ENCODE measurements at places on chromosomes 4 and X.

DNA sequence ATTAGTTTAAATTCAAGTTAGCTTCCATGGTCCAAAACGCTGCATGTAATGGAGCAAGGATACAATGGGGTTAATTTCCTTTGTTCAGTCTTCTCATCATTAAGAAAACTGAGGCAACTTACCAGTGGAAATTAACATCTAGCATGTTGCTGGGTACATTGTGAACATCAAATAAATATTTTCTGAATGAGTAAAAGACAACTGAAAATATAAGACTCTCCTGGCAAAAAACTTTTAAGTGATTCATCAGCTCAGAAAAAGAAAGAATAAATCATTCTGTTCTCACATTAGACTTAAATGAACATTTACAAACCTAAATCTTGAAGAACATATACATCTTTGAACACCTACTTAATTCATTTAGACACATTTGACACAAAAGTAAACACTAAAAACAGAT lies 138.4 kb upstream of the ETNPPL start:
- no peak for DNase-seq

GRCh38 chr4:165394275-165394674 lies 15.5 kb downstream of the CPE start:
- no peak for DNase-seq

DNA sequence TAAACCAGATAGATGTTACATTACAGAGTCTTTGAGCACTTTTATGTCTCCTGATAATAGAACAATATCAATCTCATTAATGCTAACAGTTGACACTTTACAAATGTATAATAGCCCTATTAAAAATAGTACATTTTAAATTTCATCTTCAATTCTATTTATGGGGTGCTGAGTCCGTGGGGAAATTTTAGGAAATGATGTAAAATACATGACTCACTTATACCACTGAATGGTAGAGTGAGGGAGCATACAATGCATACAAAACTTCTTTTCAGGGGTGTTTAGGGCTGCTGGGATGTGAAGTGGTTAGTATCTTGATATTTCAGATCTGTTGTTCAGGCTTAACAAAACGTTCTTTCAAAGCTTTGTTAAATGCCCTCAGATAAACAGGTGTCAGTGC lies 696.2 kb downstream of the TRAM1L1 start:
- no peak for DNase-seq

DNA sequence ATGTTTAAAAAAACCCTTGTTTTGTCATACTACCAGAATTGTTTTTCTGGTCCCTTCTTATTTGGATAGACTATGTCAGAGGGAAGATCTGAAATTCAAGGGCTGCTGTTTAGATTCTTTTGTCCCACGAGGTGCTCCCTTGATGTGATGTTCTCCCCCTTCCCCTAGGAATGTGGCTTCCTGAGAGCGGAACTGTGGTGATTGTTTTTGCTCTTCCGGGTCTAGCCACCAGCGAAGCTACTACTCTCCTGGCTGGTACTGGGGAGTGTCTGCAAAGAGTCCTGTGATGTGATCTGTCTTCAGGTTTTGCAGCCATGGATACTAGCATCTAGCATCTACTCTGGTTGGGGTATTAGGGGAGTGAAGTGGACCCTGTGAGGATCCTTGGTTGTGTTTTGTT lies 271.1 kb downstream of the DCAF12L2 start:
- no peak for DNase-seq

GRCh38 chr4:88811904-88812303 lies 114.3 kb upstream of the NAP1L5 start:
- DNase-seq: no peak
